CMK (cell line): ENCODE measurements at places on chromosomes 4 and X.

DNA sequence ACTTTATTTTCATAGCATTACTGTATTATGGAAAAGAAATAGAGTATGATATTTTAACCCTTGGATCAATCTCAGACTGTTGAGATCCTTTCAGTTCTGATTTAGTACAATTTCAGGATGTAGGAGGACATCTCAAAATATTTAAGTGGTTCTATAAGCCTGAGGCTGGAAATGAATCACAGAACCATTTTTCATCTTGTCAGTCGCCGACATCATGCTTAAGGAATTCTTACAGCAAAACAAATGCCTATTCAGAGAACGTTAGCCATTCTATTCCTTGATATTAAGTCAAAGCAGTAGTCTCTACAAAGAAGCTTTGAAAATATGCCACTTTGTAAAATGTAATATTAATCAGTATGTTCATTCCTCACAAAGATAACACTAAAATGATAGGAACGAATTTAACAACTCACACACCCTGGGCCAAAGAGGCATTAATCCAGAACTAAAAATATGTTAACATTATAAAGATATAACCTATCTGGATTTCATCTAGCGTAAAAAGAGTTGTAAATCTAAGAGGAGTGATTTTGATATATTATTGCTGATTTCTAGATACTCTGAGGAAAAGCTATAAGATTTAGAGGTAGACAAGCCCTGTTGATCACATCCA, 152.0 kb downstream of the GASK1B start:
- no peak for DNase-seq

- no peak for DNase-seq
Observed at GRCh38 chrX:36035550-36035949, 116.0 kb downstream of the CFAP47 start.

DNA sequence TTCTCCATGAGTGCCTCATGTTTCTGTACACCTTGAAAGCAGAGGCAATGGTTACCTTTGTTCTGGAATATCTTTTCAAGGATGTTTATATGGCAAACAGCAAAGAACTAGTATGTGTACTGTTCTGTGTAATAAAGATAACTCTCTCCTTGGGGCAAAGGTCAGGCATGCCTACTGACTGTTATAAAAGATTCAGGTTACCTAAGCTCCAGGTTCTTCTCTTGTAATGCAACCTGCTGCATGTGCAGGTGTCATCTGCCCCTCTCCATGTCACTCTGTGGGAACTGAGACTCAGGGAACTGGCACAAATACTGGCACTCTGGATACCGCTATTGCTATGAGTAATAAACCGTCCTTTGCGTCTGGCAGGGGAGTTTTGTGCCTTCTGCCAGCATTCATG, 5.4 kb upstream of the TRPC3 start:
- no peak for DNase-seq

- no peak for DNase-seq
Observed at GRCh38 chr4:2891294-2891693, 47.6 kb downstream of the ADD1 start.

DNA sequence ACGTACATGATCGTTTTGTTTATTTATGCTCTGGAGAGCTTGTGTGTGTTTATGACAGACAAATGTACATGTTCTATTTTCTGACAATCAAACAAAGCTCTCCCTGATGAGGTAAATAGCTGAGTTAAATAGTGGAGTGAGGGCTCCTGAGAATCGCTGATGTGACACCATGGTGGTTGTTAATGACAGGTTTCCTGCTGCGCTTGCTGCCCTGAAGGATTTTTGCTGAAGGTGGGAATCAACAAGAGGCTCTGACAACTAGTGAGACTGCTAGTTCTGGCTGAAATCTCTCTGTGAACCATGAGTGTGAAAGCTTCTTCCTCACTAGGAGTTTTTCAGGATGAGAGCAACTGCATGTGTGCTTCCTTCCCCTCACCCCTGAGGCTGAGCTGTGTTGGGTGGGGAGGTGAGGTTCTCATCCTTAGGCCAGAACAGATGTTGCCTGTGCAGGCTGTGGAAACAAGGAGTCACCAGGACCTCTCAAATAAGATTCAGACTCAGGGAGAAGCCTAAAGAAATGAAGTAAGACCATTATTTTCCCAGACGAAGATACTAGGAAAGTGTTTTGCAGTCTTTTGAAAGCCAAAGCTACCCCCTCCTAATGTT, 173.4 kb upstream of the JADE1 start:
- no peak for DNase-seq

- no peak for DNase-seq
Observed at GRCh38 chr4:114040319-114041116, 61.1 kb upstream of the ARSJ start.

DNA sequence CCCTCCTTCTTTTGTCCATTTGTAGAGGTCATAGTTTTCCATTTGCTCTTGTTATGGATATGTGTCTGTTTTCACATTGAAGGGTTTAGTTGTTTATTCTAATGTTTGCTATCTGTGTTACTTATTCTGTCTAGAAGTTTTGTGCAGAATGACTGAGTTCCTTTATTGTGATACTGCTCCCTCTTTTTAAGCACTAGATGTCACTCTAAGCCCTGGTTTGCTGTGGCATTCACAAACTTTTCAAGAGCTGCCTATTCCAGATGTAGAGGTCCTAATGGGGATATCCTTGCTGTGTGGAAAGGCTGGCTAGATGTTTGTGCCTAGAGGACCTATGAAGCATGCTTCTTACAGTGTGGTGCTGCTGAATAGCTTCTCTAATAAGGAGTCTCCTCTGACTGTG, 338.6 kb downstream of the SPIN4 start:
- no peak for DNase-seq

DNA sequence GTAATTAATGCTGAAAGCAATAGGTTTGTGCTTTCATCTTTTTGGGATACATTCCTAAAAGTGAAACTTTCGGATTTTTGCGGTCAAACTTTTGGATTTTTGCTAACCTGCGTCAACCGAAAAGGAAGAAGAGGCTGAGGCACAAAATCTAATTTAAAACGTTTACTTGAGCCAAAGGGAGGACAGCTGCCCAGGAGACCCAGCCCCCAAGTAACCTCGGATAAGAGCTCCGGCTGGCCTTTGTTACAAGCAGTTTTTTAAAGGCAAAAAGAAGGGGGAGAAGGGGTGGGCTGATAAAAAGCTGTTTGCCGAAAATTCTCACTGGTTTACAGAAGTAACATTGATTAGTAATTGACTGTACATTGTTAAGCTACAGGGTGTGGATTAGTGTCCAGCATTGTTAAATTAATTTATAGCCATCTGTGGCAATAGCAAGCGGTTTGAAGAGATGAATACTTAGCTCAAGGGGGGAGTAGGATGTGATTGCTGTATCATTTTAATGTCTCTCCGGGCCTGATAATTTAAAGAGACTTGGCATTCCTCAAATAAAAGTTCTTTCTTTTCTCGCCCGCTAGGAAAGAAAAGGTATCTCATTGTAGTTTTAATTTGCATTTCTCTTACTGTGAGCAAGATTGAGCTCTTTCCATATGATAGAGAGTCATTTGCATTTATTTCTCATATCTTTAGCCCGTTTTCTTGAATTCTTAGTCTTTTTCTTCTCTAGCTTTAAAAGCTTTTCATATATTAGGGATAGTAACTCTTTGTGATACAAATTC, 59.1 kb upstream of the USP9X start:
- DNase-seq = no peak

DNA sequence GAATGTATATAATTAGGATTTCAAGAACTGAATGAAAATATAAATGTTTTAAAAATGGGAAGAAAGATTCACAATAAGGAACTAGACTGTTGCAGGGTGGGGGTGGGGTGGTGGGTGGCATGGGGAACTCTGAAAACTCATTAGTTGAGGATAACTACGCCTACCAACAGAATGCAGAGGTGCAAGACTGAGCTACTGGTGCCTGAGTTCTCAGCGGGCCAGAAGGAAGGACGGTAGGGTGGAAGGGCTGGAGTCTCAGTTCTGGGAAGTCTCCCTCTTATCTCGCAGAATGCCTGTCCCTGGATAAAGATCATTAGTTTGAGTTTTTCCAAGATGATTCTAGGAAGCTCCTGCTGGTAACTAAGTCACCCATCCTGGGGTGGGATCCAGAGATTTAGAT, 1.3 kb upstream of the SOD3 start:
- DNase-seq = no peak

DNA sequence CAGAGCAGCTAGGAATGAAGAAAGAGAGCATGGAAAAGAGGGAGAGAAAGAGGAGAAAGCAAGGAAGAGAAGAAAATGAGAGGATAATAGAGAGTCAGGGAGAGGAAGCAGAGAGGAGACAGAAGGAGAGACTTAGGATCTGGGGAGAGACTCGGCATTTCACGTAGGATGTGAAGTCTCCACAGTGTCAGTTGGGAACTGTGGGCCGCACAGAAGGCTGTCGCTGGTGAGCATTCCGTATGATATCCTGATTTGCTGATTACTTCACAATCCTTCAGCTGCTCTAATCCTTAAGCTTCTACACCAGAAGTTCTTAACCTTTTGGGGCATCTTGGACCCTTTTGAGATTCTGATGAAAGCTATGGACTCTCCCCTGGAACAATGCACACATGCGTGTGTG, 14.0 kb downstream of the NLGN3 start:
- DNase-seq = no peak

DNA sequence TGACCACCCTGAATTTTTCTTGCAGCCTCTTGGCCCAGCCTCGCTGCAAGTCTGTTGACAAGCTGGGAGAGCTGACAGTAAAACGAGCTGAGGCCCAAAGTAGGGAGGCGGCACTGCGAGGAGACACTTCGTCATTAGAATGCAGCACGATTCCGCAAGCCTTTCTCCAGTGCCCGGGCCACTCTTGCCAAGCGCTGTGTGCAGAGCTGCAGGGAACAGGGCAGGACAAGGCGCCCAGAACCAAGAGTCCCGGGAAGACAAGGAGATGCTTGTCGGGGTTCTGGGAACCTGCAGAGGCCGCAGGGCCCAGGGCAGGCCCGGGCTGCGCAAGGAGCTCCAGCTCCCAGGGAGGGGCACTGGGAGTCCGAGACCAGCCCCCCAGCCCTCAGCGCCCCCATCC, 187.1 kb downstream of the BCOR start:
- no peak for DNase-seq

- no peak for DNase-seq
Observed at GRCh38 chrX:15014281-15014680, 141.1 kb downstream of the MOSPD2 start.

GRCh38 chr4:75545526-75545925, 10.3 kb upstream of the ODAPH start:
- DNase-seq = no peak

DNA sequence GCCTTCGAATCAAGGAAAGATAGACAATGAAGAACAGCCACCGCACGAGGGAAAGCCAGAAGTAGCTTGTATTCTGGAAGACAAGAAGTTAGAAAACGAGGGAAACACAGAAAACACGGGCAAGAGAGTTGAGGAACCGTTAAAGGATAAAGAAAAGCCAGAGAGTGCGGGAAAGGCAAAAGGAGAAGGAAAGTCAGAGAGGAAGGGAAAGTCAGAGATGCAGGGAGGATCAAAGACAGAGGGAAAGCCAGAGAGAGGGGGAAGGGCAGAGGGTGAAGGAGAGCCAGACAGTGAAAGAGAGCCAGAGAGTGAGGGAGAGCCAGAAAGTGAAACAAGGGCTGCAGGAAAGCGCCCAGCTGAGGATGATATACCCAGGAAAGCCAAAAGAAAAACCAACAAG, 1.4 kb downstream of the TCEAL2 start:
- no peak for DNase-seq

- DNase-seq = no peak
Observed at GRCh38 chr4:145851511-145852201, 87.0 kb downstream of the ZNF827 start.

GRCh38 chrX:29090811-29091210, 503.6 kb downstream of the IL1RAPL1 start:
- no peak for DNase-seq

DNA sequence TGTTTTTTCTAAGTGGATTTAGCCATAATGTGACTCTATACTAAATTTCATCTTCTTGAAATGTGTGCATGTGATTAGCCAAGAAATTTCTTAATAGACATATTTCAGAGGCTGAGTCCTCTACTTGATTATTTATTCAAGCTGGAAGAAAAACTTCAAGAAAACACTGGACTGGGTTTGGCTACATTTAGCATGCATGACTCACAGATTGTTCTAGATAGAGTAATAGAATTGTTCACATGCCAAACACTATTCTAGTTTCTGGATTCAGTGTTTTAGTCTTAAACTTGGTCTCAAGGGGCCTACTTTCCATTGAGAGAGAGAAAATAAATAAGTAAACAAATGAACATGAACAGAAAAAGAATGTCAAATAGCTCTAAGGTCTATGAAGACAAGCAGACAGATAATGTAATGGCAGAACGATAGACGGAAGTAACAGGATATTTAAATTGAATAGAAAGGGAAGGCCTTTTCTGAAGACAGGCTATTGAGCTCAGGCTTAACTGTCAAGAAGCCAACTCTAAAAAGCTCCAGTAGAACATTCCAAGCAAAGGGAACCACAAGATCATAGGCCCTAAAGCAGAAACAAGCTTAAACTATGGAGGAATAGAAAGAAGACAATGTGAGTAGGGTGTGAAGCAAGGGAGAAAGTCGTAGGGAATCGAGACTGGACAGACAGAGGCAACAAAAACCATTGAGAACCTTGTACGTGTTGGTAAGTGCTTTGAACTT, 104.6 kb downstream of the TMEM144 start:
- no peak for DNase-seq

- no peak for DNase-seq
Observed at GRCh38 chrX:71162981-71163380, 18.3 kb downstream of the NLGN3 start.

DNA sequence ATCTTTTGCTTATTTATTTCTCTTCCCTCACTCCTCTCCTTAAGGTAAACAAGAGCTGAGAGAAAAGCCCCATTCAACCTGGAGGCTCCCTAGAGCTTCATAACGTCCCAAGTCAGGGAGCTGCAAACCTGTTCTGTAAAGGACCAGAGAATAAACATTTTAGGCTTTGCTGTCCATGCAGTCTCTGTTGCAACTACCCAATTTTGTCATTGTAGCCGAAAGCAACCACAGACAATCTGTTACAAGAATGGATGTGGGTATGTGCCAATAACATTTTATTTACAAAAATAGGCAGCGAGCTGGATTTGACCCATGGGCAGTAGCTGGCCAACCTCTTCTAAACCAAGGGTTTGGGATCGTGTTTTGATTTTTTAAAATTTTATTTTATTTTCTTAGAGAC, 71.3 kb upstream of the TBL1X start:
- DNase-seq = no peak

DNA sequence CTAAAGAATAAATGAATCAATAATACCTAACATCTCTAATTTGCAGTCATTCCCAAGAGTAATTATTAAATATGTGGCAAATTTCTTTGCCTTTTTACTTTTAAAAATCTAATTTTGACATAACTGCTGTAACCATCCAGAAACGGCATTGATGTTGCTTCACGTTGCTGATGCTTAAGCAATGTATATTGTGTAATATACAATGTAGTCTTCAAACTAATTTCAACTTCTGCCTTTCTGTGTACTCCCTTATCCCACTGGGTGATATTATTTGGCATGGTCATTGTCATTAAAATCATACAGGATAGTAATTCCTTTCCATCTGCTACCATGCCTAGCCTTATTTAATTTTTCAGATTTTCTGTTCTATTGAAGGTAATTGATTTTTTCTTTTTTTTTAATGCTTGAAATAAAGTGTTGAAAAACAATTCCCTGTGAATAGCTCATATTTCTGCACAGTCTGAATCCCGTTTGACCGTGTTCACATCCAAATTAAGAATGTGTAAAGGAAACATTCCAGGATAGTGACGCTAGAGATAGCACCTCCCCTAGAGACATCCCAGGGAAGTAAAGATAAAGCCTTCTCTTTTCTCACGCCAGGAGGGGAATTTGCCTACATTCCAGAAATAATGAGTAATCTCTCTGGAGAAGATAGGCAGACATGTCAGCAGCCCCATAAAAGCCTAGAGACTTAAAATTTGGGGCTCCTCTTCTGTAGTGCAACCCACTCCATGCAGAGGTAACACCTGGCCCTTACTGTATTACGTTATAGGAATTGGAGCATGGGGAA, 8.6 kb downstream of the FAM200B start:
- no peak for DNase-seq
